ENCODE measurements at places on chromosomes 3 and 15. TPM values are rescaled to one million over a fixed set of nuclear protein-coding genes. Genes with fewer than 3 reads are reported as not detected.

TM4SF1 gene
- total RNA-seq = 86.8 TPM

CPOX gene
- 26.9 TPM for total RNA-seq

ROPN1 gene
- total RNA-seq = not detected

AP2M1 gene
- total RNA-seq = 273 TPM

KIF7 gene
- 15.8 TPM for total RNA-seq

NEK10 gene
- 6.2 TPM for total RNA-seq

MLF1 gene
- 20.2 TPM for total RNA-seq

TRIM71 gene
- total RNA-seq = 9.7 TPM

CCR2 gene
- total RNA-seq = 0.77 TPM

C3orf70 gene
- total RNA-seq = 32.5 TPM

DCBLD2 gene
- total RNA-seq = 80.5 TPM

C15orf39 gene
- total RNA-seq = 9.6 TPM

BBX gene
- total RNA-seq = 105 TPM

PEAK1 gene
- 111 TPM for total RNA-seq

POPDC2 gene
- 2.4 TPM for total RNA-seq

HAUS2 gene
- total RNA-seq = 46.1 TPM

CYP19A1 gene
- 0.33 TPM for total RNA-seq

PAK6 gene
- total RNA-seq = 5.4 TPM

MYH15 gene
- 58.3 TPM for total RNA-seq

LMAN1L gene
- total RNA-seq = 3.0 TPM

CHP1 gene
- total RNA-seq = 71.2 TPM

NRG4 gene
- total RNA-seq = 2.3 TPM

LRTM1 gene
- 22.9 TPM for total RNA-seq

POC1A gene
- total RNA-seq = 3.1 TPM

SLC30A4 gene
- total RNA-seq = 15.9 TPM

All from camera-type eye (tissue), 1 donor.